Muscle of back (tissue), 13 donors: ENCODE measurements at places on chromosomes 6 and 20. TPM values are rescaled to one million over a fixed set of nuclear protein-coding genes. Genes with fewer than 3 reads are reported as not detected.

DNA sequence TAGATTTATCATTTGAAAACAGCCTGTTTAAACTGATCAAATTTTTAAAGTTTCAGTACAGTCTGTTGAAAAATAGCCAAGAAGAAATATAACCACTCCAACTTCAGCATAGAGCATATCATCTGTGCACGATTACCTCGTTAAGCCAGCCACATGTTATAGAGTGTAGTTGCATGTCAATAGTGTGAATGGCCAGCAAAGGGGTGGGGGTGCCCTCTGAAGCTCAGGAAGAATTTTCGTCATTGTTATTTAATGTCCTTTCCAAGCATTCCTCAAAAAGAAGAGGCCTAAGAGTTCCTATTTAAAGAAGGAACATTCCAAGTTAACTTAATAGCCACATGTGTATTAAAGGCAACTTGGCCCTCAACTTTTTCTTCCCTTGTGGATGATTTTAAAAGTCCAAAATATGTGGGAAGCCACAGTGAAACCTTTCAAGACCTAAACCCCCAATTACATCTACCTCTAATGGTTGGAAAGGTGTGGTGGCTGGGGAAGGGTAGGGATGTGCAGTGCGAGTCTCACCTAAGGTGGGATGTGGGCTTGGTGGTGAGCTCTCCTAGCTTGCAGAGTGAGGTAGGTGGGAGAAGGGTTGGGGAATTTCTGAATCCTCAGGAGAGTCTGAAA, 1.8 kb upstream of the CCN2 start:
- no peak for DNase-seq

DNA sequence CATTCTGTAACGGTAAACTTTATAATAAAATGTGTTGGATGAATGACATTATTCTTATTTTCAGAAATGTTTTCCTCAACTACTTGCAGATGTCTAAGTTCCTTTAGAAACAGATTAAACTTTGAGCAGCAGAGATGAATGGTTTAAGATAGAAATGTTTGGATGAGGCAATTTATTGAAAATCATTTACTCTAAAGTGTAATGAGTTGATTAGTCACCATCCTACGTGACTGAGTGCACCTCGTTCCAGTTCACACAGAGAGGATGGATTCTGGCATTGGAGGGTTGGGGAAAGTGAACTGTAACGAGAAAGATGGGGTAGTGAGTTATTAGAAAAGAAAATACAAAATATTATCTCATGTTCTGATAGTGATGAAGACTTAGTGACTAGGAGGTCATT, 28.7 kb downstream of the SMPDL3A start:
- no peak for DNase-seq

DNA sequence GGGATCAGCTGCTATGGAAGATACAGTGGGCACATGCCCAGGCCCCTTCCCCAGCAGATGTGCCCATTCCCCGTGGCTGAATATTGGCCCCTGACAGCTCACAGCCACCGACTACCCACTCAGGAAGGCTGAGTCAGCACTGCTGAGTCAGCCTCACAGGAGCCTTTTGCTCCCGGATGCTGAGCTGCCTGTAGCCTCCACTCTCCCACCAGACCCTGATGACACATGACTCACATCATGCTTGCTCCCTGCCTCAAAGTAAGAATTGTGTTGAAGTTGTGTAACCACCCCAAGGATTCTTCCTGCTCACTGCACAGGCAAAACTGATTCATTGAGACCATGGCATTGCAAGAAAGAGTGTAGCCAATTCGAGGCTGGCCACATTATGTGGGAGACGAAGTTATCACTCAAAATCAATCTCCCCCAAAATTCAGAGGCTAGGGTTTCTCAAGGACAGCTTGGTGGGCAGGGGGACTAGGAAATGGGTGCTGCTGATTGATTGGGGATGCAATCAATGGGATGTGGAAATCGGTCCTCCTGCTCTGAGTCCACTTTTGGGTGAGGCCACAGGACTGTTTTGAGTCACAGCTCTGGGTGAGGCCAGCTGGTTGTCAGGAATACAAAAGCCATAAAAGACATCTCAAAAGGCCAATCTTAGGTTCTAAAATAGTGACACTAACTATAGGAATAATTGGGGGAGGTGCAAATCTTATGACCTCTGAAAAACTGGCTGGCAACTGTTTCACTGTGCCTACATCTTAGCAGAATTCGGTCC, 556.6 kb upstream of the CDH4 start:
- DNase-seq: peak; percentile 88

- DNase-seq: peak; percentile 43
Measured at GRCh38 chr6:235763-236360, 56.4 kb upstream of the DUSP22 start.

DNA sequence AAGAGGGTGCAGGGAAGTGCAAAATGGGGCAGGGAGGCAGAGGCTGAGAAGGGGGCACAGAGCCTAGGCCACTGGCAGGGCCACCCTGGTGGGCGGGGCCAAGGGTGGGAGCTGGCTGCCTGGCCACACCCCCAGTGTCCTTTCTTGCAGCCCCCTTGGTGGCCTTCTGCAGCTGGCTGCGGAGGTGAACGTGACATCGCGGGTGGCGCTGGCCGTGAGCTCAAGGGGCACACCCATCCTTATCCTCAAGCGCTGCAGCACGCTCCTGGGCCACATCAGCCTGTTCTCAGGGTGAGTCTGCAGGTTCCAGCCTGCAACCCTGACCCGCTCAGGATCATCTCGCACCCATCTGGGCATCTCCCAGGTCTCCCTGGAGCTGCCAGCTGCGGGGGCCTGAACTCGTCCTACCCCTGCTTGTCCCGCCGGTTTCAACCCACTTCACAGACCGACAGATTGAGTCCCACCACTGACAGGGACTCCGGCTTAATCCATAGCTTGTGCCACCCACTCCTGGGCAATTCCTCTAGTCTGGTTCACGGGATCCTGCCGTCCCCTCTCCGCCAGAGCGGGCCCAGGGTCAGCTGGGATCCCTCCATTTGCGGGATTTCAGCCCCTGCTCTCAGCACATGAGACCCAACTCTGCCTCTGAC, 6.2 kb downstream of the BPIFB3 start:
- no peak for DNase-seq

HLA-DRA gene
- polyA plus RNA-seq: 34.2 TPM

DNA sequence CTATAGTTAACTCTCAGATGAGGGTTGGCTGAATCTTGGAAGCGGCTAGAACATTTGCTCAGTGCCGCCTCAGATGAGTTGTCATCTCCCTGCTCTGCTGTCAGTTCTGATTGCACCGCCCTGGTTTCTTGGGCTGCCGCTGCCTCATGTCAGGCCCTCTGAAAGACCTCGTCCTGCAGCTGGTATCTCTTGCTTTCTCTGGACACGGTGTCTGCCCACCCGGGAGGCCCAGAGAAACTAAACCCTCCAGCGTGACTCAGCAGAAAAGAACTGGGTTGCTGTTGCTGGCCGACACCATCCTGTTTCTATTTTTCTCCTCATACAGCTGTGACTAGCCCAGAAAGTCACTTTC, 355.4 kb downstream of the CD83 start:
- peak; percentile 28 for DNase-seq

SLC22A2 gene
- 0.20 TPM for polyA plus RNA-seq

SEMG1 gene
- polyA plus RNA-seq: not detected

- DNase-seq: peak; percentile 75
Measured at GRCh38 chr6:128569732-128570679, 49.6 kb upstream of the PTPRK start.

DNA sequence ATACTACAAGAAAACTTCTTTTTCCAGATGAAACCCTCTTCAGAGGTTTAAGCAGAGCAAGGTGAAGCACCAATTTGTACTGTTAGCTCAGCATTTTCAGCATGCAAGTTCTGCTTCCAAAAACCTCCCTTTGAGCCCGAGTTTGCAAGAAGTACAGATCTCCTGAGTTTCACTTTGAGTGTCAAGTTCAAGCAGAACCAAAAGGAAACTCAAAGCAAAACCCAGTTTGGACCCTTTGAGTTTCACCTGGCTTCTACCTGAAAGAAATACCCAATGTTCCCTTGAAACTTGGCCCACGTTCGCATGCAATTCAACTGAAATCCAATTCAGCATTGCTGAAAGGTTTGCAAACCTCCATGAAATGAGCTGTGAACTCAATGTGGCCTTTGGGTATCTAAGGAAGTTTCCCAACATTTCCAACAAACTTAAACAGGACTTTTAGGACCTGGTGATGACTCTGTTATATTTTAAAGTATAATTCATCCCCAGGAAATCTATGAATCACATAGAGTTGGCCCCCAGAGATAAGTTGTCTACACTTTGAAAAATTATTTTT, 62.9 kb upstream of the HBS1L start:
- no peak for DNase-seq

- DNase-seq: no peak
Measured at GRCh38 chr6:24614648-24615047, 31.3 kb downstream of the KIAA0319 start.

RBM12 gene
- 46.0 TPM for polyA plus RNA-seq

GRCh38 chr20:15045246-15045645, 707.8 kb upstream of the FLRT3 start:
- peak; percentile 74 for DNase-seq

DNA sequence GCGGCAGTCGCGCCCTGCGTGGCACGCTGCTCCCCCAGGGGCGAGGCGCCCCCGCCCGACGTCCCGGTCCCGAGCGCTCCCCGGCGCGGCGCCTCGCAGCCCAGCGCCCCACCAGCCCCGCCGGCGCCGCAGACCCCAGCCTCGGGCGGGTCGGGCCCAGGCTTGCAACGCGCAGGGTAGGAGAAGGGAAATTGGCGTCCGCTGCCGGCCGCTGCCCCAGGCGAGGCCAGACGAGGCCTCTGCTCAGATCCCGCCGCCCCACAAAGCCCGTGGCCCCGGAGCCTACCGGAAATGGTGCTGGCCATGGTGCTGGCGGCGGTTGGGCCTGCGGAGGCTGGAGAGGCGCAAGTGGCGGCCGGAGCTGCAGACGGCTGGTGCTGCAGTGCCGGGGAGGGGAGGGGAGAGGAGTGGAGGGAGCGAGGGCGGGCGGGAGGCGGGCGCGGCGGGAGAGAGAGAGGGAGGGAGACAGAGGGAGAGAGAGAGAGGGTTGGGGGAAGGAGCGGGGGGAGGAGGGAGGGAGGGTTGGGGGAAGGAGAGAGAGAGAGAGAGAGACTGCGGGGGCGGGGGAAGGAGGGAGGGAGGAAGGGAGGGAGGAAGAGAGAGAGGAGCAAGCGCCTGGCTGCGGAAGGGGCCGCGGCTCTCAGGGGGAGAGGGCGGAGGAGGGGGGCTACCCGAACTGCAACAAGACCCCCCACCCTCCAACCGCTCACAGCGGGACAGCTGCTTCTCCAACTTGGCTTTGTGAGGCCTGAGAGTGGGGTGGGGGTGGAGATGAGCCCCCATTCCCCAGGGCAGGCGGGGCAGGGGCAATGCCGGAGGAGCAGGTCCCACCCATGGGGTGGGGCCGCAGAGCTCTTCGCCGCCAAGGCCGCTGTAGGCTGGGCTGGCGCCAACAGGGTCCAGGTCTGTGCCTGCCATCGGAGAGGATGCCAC, at the start of gene STMN3:
Gene STMN3 (minus strand): TSS at position 384 of the 933 bp plus-strand sequence. CDS start 79 bp downstream, at position 305.
- DNase-seq: peak; percentile 95

MCM9 gene
- polyA plus RNA-seq: 9.3 TPM

GRCh38 chr20:7714549-7714948, 225.7 kb downstream of the HAO1 start:
- no peak for DNase-seq

- no peak for DNase-seq
Measured at GRCh38 chr20:49983848-49984408, 1.1 kb downstream of the SNAI1 start.

GMNN gene
- polyA plus RNA-seq: 19.7 TPM

SNTA1 gene
- polyA plus RNA-seq: 25.3 TPM

GRCh38 chr6:108127826-108128225, 38.0 kb upstream of the NR2E1 start:
- no peak for DNase-seq

DNA sequence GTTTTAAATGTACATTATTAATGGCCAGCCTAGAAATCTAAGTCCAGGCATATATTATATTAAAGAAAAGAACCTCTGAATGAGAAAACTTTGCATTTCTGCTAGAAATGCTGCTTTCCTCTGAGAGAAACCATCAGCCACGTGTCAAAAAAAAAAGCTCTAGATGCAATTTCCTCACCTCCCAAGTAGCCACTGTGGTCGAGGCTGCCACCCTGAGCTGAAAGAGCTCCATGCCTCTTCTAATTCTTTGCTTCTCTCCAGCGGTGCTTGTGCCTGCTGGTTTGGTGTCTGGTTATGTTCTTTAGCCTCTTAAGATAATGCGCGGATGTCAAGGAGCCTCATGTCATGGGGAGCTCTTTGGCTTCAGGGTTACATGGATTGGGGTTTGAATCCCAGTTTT, 316.0 kb downstream of the TFAP2C start:
- no peak for DNase-seq

DNA sequence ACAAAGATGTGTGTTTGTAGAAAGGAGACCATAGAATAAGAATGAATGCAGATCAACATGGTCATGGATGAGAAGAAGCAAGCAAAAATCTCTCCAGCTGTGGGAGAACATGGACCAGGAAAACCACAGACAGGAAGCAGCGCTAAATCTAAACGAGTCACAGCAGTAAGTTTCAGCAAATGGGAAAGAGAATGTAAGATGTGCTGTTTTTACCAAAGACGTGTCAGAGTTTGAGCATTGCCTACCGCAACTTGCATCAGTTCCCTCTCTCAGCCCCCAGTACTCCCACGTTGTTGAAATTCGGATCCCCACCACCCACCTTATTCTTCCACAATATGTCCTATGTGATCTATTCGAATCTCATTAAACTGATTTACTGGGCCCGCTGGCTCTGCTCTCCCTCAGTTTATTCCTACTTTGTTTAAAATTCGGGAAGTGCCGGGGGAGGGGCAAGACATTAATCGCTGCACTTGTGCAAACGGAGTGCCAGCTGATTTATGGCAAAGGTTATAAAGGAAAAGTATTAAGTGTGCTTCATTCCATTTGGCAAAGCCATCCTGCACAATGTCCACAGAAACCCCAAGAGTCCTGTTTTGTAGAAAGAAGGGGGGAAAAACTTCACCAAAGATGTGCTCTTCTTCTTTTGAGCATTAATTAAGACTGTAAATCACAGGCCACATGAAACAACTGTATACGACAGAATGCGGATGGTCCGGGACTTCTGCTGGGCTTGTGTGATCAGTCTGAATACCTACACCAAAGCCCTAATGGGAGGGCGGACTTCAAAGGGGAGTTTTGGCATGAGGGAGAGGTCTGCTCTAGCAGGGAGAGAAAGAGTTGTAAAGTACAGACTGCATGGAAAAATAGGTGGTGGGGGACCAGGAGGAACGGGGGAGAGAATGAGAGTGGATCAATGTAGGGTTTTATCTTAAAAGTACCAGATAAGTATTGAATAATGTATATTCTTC, 59.1 kb upstream of the PRDM1 start:
- DNase-seq: no peak

EPPIN gene
- not detected for polyA plus RNA-seq

XKR7 gene
- polyA plus RNA-seq: 0.14 TPM

HLA-DQB1 gene
- 5.5 TPM for polyA plus RNA-seq

DNA sequence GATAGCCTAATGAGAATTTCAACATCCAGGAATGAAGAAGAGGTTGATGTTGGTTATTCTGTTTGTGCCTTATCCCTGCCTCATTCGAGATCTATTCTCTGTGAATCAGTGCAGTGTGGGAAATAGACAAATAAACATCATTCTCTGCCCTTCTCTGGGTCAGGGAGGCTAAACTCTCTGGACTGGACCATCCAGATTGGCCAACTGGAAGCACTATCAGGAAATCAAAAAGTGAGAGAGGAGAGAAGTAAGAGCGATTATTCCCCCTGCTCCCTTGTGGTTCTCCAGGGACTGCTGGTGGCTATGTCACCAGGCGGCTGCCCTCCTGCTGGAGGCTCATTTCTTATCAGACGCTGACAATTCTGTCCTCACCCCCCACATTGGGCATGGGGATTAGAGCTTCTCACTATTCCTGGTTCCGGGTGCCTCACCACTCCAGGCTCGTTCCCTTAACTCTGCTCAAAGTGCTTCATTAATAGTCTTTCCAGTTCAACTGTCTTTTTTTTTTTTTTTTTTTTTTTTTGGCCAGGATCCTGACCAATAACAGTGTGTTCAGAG, 201.7 kb upstream of the RREB1 start:
- no peak for DNase-seq
